ENCODE measurements at places on chromosomes 7 and 10.

DNA sequence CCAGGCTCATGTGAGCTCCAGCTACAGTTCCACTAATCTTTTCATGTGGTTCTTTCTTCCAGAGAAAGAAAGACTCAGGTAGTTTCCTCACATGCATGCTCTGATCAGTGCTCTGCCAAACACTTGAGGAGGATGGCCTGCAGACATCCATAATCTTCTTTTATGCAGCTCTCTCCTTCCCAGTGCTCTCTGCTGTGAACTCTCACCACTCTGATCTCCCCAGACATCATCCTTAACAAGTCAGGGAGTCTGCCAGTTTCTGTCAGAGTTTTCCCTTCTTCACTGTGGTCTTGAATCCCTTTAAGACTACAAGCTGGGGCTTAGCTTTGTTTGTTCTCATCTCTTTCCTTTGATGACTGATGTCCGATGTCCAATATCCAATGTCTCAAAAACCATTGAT lies 203.4 kb upstream of the PRKCQ start:
- DNase-seq, result no peak

DNA sequence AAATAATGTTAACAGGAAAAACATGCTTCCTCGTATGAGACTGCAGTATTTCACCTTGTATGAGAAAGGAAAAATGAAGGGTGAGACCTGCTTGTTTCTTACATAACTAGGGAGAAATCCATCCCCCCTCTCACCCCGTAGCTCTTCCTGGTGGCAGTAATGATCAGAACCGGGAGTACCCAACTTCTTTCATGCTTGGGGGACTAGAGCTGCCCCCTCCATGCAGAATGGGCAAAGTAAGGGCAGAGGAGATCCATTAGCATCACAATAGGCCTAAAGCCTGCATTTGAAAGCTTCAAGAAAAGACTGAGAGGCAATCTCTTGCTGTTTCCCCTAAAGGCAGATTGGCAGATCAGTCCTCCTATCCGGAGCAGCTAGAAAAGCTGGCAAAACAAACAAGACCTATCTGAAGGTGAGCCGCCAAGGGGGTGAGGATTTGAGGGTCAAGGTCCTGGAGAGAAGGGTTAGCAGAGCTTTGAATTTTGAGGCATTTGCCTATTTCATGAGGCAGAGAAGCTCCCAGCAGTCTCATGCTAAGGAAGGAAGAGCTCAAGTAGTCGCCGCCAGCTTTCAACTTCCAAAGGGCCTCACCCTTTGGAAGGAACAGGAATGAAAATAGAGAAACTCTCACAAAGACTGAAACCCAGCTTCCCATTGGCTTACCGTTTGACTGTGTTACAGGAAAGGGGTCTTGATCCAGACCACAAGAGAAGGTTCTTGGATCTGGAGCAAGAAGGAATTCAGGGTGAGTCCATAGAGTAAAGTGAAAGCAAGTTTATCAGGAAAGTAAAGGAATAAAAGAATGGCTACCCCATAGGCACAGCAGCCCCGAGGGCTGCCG lies 36.2 kb downstream of the BAG3 start:
- DNase-seq, result no peak

DNA sequence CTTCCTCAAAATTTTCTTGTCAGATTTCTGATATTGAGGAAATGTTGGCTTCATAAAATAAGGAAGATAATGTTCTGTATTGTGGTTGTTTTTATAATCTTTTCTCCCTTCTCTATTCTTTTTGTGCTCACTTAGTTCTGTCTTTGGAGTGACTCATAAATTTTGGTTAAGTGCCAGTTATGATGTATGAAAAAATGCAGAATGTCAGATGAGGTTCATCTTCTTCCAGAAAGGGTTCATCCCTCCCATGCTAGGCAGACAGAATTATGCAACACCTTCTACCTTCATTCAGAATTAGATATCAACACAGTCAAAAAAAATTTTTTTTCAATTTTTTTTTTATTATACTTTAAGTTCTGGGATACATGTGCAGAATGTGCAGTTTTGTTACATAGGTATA lies 36.6 kb upstream of the CYP2C19 start:
- no peak for DNase-seq

- no peak for DNase-seq
Measured at GRCh38 chr10:110496553-110497437, 912 bp upstream of the DUSP5 start.

DNA sequence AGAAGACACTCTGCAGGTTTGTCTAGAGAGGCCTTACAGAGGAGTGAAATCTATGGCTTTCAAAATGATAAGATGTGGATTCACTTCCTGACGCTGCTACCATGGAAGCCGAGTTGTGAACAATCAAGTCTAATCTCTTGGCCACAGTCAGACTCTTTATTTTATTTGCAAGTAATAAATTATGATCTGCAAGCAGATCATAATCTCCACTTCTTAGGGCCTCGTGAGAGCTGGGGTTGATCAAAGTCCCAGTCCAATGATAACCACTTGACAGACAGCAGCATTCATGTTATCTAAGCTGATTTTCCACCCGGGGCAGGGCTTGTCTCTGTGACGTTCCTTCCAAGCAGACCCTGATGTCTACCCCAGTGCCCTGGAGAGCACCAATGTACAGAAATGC lies 776.4 kb upstream of the AUTS2 start:
- DNase-seq, result no peak

GRCh38 chr10:112819231-112819630 lies 130.8 kb upstream of the TCF7L2 start:
- DNase-seq, result no peak

GRCh38 chr7:132280335-132280734 lies 295.9 kb downstream of the PLXNA4 start:
- DNase-seq, result no peak

GRCh38 chr10:103498936-103499638 lies 5.6 kb downstream of the NEURL1 start:
- no peak for DNase-seq

DNA sequence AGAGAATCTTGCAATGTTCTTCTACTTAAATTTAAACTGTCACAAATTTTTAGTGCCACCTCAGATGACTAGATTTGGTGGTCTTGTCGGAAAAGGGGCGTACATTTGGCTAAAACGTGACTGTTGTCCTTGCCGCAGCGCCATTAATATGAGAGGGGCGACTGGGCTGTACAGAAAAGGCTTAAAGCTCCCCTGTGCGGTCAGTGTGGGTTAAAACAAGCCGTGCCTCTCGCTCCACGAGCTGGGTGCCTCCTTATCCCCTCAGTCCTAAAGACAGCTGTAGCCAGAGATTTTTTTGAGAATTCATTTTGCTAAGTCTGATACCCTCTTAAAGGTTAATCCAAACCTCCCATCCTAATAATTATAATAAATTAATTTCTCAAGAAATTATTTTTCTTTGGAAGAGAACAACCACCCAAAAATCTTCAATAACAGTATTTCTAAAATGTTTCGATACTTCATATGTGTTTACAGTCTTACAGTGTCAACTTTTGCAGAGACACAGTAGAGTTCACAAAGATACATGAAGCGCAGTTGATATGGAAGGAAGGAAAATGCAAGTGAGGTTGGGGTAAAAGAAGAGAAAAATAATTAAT lies 68.6 kb downstream of the C7orf25 start:
- no peak for DNase-seq

GRCh38 chr10:113297226-113297625 lies 255.6 kb upstream of the HABP2 start:
- no peak for DNase-seq

GRCh38 chr7:25303281-25304181 lies 75.2 kb upstream of the NPVF start:
- DNase-seq, result no peak

GRCh38 chr10:58570979-58571378 lies 58.3 kb downstream of the BICC1 start:
- no peak for DNase-seq
